Mammary epithelial cell (primary cell): ENCODE measurements at places on chromosomes 4 and X.
A peak's percentile ranks its signal among the peaks of the same experiment; 100 is the strongest.

GRCh38 chrX:102950908-102951866, 14.1 kb downstream of the RAB40AL start:
- peak; percentile 26 for DNase-seq

GRCh38 chr4:125353131-125353530, 38.4 kb downstream of the FAT4 start:
- DNase-seq: no peak

DNA sequence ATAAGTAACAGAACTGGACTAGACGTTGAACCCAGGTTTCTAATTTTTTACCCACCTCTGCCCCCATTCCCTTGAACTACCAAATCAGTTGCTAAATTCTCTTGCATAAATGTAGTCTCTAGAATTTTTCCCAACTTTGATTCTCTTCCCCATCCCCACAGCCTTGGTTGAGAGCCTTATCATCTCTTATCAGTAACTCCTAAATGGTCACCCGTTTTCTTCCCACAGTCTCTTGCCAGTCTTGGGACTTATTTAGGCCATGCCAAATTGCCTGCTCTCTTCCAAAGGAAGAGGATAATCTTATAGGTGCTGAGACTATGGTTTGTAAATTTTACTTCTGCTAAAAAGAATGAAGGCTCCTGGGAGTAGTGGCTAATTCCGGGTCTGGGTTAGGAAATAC, 13.3 kb downstream of the PARM1 start:
- no peak for DNase-seq

DNA sequence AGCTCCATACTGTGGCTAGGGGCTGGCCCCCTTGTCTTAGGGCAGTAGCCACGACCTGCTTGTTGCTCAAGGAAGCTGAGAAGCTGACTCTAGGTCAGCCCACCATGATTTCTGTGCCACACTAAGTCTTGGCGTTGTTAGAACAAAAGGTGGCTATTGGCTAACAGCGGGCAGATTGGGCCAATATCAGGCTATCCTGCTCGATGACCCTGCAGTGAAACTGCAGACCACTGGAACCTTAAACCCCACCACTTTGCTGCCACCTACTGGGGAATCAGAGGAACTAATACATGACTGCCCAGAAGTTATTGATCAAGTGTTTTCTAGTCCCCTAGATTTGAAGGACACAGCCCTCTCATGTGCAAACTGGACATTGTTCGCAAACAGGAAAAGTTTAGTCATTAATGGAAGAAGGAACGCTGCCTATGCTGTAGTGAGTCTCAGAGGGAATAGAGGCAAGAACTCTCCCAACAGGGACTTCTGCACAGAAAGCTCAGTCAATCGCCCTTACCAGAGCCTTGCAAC, 17.0 kb upstream of the PAPSS1 start:
- DNase-seq: no peak

DNA sequence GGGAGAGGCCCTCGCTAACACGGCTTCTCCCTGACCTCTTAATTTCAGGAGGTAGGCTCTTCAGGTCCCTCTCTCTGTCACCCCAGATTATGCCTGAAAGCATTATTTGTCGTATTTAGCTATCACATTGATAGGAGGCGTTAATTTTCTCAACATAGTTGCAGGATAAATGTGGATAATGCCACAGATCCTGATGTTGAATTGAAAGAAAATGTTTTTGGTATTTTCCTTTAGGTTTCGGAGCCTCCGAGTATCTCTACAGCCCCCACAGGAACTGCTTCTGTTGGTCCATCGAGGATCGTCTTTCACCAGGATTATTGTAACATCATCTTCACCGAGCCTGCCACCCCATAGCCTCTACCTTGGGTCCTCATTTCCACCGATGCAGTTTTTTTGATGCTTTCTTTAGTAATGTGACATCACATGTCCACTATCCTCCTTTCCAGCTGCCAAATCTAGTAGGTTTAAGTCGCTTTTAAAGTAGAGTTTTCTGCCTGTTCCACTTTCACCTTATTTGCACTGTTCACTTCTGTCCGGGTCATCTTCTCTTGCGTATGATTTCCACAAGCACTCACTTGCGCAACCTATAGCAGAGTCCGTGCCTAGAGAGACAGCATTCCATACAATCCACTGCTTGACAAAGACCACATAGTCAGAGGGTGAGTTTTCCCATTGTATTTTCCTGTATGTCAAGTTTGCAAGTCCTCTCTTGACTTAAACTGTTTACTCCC, 665 bp downstream of the TIGD2 start:
- peak; percentile 92 for DNase-seq

DNA sequence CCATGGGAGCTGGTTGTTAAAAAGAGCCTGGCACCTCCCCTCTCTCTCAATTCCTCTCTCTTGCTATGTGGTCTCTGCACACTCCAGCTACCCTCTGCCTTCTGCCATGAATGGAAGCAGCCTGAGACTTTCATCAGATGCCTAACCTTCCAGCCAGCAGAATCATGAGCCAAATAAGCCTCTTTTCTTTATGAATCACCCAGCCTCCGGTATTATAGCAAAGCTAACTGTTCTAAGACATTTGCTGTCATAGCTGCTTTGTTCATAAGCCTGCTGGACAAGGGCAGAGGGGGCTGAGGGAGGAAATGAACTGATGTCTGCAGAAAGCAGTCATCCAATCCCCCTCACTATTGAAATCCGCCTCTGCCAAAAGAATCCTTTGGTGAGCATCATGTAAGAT, 196.7 kb downstream of the ZNF330 start:
- peak; percentile 9 for DNase-seq

DNA sequence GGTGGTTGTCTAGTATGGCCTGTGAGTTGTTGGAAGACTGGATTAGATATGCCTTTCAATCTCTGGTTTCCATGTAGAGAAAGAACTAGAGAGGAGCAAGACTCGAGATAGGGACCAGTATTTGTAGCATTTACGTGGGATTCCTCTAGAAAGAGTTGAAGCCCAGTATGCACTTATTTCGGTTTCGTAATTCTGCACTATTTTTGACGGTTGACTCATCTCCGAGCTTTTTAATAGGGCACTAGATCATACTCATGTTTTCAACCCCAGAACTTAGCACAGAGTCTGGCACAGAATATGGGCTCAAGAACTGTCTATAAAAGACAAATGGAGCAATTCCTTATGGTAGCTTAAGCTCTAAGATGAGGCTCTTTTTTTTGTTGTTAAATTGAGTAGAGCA, 15.7 kb downstream of the HELT start:
- DNase-seq: no peak
